WTC11 (cell line): ENCODE measurements at places on chromosomes 1 and 21. TPM values are rescaled to one million over a fixed set of nuclear protein-coding genes. Genes with fewer than 3 reads are reported as not detected.

GRCh38 chr21:31326522-31327242, 17.4 kb downstream of the TIAM1 start:
- H3K4me3 ChIP-seq = no peak overlapping the region
- H3K36me3 ChIP-seq = peaks cover 20% of the 10 kb centered on the region
- DNase-seq = no peak
- no peaks in the 10 kb centered on the region for H3K27me3 ChIP-seq
- no peak overlapping the region for H3K27ac ChIP-seq

- H3K4me3 ChIP-seq = no peak overlapping the region
- H3K4me1 ChIP-seq = no peaks in the 10 kb centered on the region
- DNase-seq = no peak
- H3K27me3 ChIP-seq = no peaks in the 10 kb centered on the region
Measured at GRCh38 chr1:45348966-45349677, 8.9 kb upstream of the MUTYH start.

The CHD5 gene
- 1.6 to 2.4 TPM (median 1.6 TPM) in 3 replicates for total RNA-seq

The VHLL gene
- total RNA-seq = 0.39 TPM in 1 of 3 replicates, not detected in the others

The TOR3A gene
- total RNA-seq = 17.2 to 20.5 TPM (median 18.0 TPM) in 3 replicates
